Panc1 (cell line): ENCODE measurements at places on chromosomes 4 and X. TPM values are rescaled to one million over a fixed set of nuclear protein-coding genes. Genes with fewer than 3 reads are reported as not detected.

- no peaks in the 10 kb centered on the region for H3K4me1 ChIP-seq
- no peak overlapping the region for H3K27ac ChIP-seq
- H3K27me3 ChIP-seq: no peaks in the 10 kb centered on the region
- no peak for DNase-seq
These were observed 38.1 kb downstream of the EIF4E start for GRCh38 chr4:98890702-98891455.

DNA sequence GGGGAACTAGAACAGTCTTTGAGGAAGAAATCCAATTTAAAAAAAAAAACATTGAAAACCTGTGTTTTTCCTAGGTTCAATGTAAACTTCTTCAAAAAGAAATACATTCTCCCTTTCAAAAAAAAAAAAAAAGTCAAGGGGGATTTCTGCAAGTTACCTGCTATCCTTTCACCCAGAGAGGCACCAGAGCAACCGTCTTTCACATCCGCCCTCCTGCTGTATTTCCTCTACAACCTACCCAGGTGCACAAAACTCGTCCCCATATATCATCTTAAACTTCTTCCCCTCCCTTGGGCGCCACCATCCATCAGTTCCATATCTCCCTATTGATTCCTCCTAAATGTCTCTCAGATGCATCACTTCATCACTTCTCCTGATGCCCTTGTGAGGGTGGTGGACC lies 74.5 kb downstream of the NR3C2 start:
- H3K4me3 ChIP-seq: no peak overlapping the region
- no peak overlapping the region for H3K27ac ChIP-seq
- H3K27me3 ChIP-seq: no peaks in the 10 kb centered on the region
- no peaks in the 10 kb centered on the region for H3K36me3 ChIP-seq
- H3K4me1 ChIP-seq: no peaks in the 10 kb centered on the region

FDCSP gene
- total RNA-seq: not detected

DNA sequence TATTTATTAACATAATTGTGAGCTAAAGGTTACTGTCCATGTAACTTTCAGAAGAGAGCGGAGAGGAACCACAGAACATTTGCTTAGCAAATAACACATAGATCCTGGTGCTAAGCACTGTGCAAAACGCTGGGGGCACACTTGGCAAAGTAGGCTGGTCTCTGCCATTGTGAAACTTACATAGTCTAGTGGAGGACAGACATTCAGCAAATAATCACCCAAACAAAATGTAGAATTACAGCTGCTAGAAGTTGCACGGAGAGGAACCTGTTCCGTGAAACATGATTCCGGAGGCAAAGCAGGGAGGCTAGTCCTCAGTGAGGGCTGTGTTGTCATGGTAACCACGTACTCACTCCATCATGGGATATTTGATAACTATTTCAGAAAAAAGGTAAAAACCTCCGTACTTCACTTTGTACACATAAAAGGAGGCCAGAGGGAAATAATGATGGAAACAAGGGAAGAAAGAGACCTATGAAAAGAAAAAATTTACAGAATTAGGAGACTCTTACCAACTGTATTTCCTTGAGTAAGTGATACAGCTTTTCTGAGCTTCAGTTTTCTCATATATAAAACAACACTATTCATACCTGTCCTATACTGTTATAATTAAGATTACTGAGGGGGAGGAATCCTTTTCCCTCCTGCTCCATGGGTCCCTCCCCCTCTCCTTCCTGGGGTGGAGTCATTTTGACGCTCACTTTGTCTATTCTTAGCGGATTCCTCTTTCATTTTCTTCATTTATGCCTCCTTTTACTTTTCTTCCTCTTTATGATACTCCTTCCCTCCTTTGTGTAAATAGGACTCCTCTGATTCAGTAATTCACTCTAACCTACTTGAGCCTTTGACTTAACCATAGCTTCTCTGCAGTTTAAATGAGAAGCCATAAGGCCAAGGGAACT lies 825 bp upstream of the RASGEF1B start:
- no peak for DNase-seq
- peak overlapping the region; percentile 50 for H3K4me3 ChIP-seq

DNA sequence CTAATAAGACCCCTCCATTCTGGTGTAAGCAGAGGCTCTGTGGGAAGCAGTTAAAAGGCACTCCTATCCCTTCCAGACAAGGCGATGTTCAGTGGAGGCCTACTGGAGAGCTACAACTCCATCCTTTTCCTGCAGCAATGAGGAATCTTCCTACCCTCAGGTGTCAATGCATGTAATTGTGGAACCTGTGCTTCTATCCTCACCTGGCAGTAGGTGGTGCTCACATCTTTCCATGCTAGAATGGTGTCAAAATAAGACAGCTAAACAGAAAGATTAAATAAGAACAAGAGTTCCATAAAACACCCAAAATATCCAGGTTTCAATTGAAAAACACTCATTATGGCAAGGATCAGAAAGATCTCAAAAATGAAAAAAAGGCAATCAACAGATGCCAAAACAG lies 224.6 kb downstream of the IL15 start:
- no peak overlapping the region for H3K27ac ChIP-seq
- DNase-seq: no peak
- H3K4me3 ChIP-seq: no peak overlapping the region

DNA sequence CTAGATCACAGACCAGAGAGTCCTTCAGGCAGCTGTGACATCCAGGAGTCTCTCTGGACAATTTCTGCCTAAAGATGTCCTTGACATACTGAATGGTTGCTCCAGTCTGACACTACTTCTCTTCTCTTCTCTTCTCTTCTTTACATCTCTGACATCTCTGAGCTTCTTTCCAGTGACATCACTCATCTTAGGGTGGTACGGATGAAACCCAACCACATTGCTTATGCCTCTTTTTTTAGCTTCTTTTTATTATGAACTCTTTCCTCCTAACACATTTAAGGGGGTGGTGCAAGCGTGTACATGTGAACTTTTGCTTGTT lies 39.4 kb upstream of the IRF2 start:
- H3K36me3 ChIP-seq: no peaks in the 10 kb centered on the region
- DNase-seq: no peak
- H3K27me3 ChIP-seq: no peaks in the 10 kb centered on the region
- H3K4me3 ChIP-seq: no peak overlapping the region
- peaks cover 3% of the 10 kb centered on the region; the same call in 1 of the 2 replicates for H3K4me1 ChIP-seq

- DNase-seq: no peak
- peak overlapping the region; percentile 94 for H3K27ac ChIP-seq
- H3K4me3 ChIP-seq: peak overlapping the region; percentile 89
- no peaks in the 10 kb centered on the region for H3K27me3 ChIP-seq
- peaks cover 20% of the 10 kb centered on the region for H3K36me3 ChIP-seq
These were observed 792 bp downstream of the PPID start for GRCh38 chr4:158722291-158722916.

- no peak overlapping the region for H3K27ac ChIP-seq
- H3K36me3 ChIP-seq: no peaks in the 10 kb centered on the region
- DNase-seq: no peak
- no peaks in the 10 kb centered on the region for H3K4me1 ChIP-seq
- no peak overlapping the region for H3K4me3 ChIP-seq
These were observed 189.1 kb upstream of the ADGRL3 start for GRCh38 chr4:61011051-61011450.

DNA sequence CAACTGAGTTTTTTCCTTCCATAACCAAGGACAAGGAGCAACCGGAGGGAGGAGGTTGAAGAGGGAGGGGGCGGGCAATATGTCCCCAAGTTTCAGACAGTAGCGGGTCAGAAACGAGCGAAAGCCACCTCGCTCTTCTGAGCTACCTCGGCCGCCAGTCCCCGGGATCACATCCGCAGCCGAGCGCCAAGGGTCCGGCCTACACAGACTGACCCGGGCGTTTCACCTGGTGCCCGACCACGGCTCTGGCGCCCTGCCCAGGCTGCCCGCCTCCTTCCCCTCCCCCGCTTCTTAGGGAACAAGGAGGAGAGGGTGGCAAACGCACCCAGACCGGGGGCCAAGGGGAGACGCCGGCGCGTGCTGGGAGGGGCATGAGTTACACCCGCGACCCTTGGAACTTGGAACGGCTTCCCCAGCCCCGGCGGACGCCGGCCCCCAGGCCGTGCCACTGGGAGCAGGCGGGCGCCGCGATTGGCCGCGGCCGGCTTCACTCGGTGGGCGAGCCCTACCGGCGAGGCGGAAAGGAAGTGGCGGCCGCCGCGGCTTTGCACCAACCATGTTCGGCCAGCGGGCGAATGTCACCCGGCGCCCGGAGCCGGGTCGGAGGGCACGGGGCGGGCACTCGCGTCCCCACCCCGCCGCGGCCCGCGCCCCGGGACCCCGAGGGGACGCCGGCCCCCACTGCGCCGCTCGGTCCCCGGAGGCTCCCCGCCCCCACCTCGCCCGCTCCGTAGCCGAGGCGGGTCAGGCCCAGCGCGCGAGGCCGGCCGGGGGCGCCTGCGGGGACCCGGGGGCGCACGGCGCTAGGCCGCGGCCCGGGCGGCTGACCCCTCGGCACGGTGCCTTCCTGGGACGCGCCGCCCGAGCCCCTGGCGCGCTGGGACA lies 1.5 kb downstream of the IRF2 start:
- H3K4me3 ChIP-seq: peak overlapping the region; percentile 89
- H3K27me3 ChIP-seq: no peaks in the 10 kb centered on the region
- H3K36me3 ChIP-seq: no peaks in the 10 kb centered on the region
- H3K4me1 ChIP-seq: peaks cover 9% of the 10 kb centered on the region

GRCh38 chrX:151754047-151754429 lies 19.5 kb downstream of the CNGA2 start:
- H3K4me3 ChIP-seq: no peak overlapping the region
- DNase-seq: no peak
- H3K4me1 ChIP-seq: no peaks in the 10 kb centered on the region
- H3K27me3 ChIP-seq: no peaks in the 10 kb centered on the region; the same call in 1 of the 2 replicates
- no peaks in the 10 kb centered on the region for H3K36me3 ChIP-seq

OPHN1 gene
- 8.8 TPM for total RNA-seq

EGF gene
- not detected for total RNA-seq

RAB40A gene
- 0.26 TPM for total RNA-seq

DNA sequence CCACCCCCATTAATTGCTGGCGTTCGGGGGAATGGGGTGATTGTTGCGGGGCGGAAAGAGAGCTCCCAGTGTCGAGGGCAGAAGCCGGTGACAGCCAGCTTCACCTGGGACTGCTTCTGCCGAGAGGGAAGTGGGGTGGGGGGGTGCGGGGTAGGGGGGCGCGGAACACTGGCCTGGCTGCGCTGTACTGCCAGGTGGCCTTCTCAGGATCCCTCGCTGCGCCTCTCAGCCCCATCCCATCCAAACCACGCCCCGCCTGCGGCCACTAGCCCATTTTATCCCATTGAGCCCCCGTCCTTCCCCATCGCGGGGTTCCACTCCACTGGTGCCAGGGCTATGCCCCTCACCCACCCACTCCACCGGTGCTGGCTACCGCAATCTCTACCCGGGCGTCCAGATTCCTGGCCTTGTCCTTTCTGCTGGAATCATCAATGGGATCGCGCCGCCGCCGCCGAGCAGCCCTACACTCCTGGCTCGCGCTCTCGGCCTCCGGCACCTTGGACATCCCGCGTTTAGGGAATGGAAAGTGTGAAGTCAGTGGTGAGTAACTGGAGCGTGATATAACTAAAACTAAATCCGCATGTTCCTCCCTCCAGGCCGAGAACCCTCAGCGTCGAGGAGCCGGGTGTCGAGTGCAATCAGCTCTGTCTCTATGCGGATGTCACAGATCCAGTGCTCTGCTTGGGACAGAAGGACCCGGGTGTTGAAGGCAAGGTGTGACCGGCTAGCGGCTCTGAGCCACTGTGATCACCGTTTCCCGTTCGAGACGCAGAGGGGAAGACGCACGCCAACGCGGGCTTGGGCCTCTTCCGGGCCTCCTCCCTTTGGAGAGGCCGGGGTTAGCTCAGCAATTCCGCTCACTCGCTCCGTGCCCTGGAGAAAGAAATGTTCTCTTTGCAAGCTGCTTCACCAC lies 20.5 kb downstream of the NKX3-2 start:
- H3K4me3 ChIP-seq: no peak overlapping the region

DNA sequence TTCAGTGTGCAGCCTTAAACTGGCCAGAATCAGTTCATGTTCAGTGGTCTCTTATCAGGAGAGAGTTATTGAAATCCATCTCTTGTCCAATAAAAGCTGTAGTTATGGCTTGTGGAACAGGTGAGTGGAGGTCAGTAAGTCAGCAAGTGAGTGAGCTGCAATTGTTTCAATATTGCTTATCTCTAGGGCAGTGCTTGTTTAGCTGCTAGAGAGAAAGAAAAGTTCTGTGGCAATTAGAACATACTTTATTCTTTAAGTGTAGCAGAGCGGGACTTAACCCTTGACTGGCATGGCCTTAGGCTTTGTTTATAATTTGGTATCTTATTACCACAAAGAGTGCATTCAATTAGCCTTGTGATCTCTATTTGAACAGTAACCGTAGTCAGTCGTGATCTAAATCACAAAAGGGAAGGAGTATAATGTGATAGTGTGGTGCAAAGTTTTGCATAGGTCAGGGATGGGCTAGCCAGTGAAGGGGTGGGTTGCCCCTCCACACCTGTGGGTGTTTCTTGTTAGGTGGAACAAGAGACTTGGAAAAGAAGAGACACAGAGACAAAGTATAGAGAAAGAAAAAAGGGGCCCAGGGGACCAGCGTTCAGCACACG lies 6.9 kb upstream of the ETDC start:
- no peak overlapping the region for H3K4me3 ChIP-seq
- DNase-seq: no peak
- H3K27me3 ChIP-seq: no peaks in the 10 kb centered on the region
- H3K4me1 ChIP-seq: no peaks in the 10 kb centered on the region
- H3K27ac ChIP-seq: no peak overlapping the region
- H3K36me3 ChIP-seq: no peaks in the 10 kb centered on the region

GRCh38 chr4:158767451-158767850 lies 1.4 kb upstream of the FNIP2 start:
- peaks cover 20% of the 10 kb centered on the region for H3K4me1 ChIP-seq
- no peaks in the 10 kb centered on the region; the same call in 1 of the 2 replicates for H3K36me3 ChIP-seq
- no peak for DNase-seq
- H3K4me3 ChIP-seq: no peak overlapping the region
- peak overlapping the region; percentile 78; the same call in 1 of the 2 replicates for H3K27ac ChIP-seq

POU3F4 gene
- not detected for total RNA-seq

TCEAL7 gene
- not detected for total RNA-seq

- no peaks in the 10 kb centered on the region for H3K4me1 ChIP-seq
- DNase-seq: no peak
- no peak overlapping the region for H3K27ac ChIP-seq
- H3K36me3 ChIP-seq: no peaks in the 10 kb centered on the region
These were observed 609.3 kb downstream of the IL1RAPL1 start for GRCh38 chrX:29196501-29196900.

DNA sequence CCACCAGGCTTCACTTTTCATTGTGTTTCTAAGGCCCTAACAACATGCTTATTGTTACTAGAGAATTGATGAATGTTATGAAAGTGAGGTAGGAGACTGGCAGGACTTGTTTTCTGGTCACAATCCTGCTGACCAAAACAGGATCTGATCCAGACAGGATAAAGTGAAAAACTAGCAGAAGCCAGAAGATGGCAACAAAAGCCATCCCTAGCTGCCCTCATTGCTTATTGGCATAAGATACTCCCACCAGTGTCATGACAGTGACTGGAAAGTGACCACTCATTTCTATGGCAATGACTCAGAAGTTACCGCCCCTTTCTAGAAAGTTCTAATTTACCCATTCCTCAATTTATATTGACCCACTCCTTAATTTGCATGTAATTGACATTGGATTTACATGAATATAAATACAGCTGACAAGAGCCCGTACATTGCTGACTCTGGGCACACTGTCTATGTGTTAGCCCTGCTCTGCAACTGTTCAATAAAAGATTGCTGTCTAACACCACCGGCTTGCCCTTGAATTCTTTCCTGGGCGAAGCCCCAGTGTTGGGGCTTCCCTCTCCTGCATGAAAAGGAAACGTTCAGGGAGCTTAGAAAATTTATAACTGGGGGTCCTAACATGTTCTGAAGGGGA lies 30.0 kb upstream of the FGG start:
- no peaks in the 10 kb centered on the region for H3K36me3 ChIP-seq
- no peak for DNase-seq
- no peaks in the 10 kb centered on the region for H3K27me3 ChIP-seq
- H3K27ac ChIP-seq: no peak overlapping the region
- H3K4me1 ChIP-seq: no peaks in the 10 kb centered on the region
- no peak overlapping the region for H3K4me3 ChIP-seq

EPHA5 gene
- 1.9 TPM for total RNA-seq

CSAG1 gene
- not detected for total RNA-seq
